SJCRH30 (cell line): ENCODE measurements at places on chromosomes 5 and 9. TPM values are rescaled to one million over a fixed set of nuclear protein-coding genes. Genes with fewer than 3 reads are reported as not detected.
A peak's percentile ranks its signal among the peaks of the same experiment; 100 is the strongest.

DNA sequence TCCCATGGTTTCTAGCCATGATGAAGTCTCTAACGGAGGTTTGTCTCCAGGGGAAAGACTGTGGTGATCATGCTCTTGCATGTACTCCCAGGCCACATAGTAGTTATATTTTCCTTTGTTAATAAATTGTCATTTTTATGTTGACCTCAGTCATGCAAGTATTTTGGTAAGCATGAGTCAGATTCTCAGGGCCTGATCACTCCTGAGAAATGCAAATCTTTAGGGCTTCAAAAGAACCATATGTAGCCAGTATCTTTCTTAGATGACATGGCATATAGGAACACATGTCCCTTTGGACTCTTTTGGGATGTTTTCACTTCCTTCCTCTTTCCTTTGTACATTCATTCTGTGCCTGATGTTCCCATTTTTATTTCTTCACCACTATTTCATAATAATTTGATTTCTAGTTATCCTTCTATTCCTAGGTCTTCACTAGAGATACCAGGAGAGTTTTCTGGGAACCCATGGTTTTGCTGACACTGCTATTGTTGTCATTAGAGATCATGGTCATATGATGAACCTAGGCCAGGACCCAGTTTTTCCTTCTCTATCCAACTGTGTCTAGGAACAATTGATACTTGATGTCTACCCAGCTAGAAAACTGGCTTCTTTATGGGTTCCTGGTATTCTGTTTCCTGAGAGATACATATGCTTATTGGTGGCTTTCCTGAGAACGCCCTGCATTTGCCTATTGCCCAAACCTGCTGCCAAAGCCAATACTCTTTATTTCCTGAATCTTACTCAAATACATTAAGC, 248.1 kb upstream of the NREP start:
- no peaks in the 10 kb centered on the region for H3K36me3 ChIP-seq
- H3K4me1 ChIP-seq: no peaks in the 10 kb centered on the region
- H3K27ac ChIP-seq: no peak overlapping the region
- no peak for DNase-seq
- H3K27me3 ChIP-seq: no peaks in the 10 kb centered on the region

- no peak overlapping the region for H3K27ac ChIP-seq
- H3K36me3 ChIP-seq: no peaks in the 10 kb centered on the region
- H3K27me3 ChIP-seq: no peaks in the 10 kb centered on the region; the same call in 1 of the 2 replicates
- no peaks in the 10 kb centered on the region for H3K4me1 ChIP-seq
- DNase-seq: no peak
- H3K4me3 ChIP-seq: no peak overlapping the region
Measured at GRCh38 chr5:73183000-73183399, 10.0 kb downstream of the TMEM174 start.

GRCh38 chr5:55343609-55344008, 35.8 kb downstream of the MTREX start:
- no peak overlapping the region for H3K27ac ChIP-seq
- no peaks in the 10 kb centered on the region for H3K4me1 ChIP-seq
- H3K27me3 ChIP-seq: no peaks in the 10 kb centered on the region
- H3K4me3 ChIP-seq: no peak overlapping the region
- peaks cover 73% of the 10 kb centered on the region for H3K36me3 ChIP-seq

GRCh38 chr5:112885001-112885400, 23.9 kb downstream of the SRP19 start:
- peaks cover 82% of the 10 kb centered on the region for H3K36me3 ChIP-seq
- no peak for DNase-seq
- no peaks in the 10 kb centered on the region for H3K4me1 ChIP-seq

DNA sequence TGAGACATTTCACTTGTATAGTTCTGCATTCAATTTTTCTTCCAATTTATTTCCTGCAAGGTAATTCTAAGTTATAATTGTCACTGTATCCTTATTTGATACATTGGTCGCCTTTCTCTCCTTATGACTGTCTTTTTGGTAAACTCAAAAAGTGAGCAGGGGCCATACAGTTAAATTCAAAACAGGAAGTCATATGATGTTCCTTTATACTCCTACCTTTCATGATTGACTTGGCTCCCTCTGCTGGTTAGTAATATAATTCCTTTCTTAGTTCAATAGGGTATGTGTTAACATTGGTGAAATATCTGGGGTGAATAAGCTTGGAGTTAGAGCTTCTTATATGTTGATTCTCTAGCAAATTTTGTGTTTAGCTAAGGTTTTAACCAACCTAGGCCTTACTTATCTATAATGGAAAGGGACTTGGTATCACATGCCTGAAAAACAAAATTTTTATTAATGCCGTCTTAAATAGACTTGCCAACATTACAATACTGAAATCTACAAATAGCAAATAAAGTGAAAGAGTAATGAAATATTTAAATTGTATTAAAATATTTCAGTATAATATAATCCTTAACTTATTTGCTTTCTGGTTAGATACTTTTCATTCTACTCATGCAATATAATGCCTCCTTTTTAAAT, 6.0 kb upstream of the NIPBL start:
- no peaks in the 10 kb centered on the region for H3K27me3 ChIP-seq
- peaks cover 9% of the 10 kb centered on the region for H3K36me3 ChIP-seq
- peak; percentile 83 for DNase-seq
- no peak overlapping the region for H3K27ac ChIP-seq
- peaks cover 8% of the 10 kb centered on the region; the same call in 1 of the 2 replicates for H3K4me1 ChIP-seq

Gene SH3RF2
- not detected in 2 replicates for total RNA-seq

GRCh38 chr5:180291234-180291940, 496 bp downstream of the MAPK9 start:
- H3K36me3 ChIP-seq: peaks cover 12% of the 10 kb centered on the region
- no peak overlapping the region; the same call in 1 of the 2 replicates for H3K27ac ChIP-seq
- DNase-seq: peak; percentile 43
- H3K4me3 ChIP-seq: peak overlapping the region; percentile 94
- H3K4me1 ChIP-seq: peaks cover 2% of the 10 kb centered on the region; the same call in 1 of the 2 replicates
- no peaks in the 10 kb centered on the region for H3K27me3 ChIP-seq

DNA sequence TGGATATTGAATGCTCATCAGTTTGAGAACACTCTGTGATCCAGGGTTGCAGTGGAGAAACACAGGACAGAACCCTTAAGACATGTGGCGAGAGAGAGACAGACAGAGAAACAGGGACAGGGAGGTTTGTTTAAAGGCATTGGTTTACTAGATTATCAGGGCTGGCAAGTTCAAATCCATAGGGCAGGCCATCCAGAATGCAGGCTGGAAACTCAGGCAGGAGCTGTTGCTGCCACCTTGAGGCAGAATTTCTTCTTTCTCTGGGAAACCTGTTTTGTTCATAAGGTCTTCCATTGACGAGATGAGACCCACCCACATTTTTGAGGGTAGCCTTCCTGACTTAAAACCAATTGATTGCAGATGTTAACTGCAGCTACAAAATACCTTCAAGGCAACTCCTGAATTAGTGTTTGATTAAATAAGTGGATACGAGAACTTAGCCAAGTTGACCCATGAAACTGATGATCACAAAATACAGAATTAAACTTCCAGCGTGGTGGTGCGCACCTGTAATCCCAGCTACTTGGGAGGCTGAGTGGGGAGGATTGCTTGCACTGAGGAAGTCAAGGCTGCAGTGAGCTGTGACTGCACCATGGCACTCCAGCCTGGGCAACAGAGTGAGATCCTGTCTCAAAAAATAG, 55.9 kb downstream of the NSUN2 start:
- H3K4me3 ChIP-seq: no peak overlapping the region
- no peak overlapping the region for H3K27ac ChIP-seq
- H3K4me1 ChIP-seq: no peaks in the 10 kb centered on the region
- H3K27me3 ChIP-seq: no peaks in the 10 kb centered on the region
- peak; percentile 9 for DNase-seq

Gene PCDHGC5
- total RNA-seq: 1.3 and 2.8 TPM in 2 replicates

DNA sequence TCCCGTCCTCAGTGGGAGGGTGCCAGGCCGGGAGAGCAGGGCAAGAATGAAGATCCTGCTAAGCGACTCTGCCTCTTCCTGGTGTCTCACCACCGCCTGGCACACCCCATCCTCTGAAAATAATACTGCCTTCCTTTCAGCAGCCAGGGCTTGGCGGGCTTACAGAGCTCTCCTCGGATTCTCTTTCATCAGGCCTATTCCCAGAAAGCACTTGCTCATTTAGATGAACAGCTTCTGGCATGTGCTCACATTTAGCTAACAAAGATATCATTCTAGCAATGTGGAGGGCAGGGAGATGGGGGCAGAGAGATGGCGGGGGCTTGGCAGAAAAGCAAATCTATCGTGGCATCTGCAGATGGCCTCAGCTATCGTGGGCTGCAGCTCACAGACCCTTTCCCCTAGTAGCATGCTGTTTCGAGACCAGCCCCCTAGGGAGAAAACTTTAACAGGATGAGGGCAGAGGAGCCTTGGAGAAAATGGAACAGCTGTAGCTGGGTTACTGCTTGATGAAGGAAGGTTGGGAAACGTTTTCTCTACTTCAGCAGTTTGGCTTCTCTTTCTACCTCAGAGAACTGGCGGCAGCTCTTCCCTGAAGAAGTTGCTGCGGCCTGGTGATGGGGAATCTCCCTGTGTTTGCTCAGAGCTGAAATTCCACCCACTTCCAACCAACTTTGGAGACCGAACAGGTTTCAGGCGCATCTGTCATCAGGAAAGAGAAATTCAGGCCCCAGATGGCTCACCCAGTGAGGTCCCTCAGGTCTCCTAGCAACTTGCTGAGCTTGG, 102.1 kb downstream of the TMEM174 start:
- no peaks in the 10 kb centered on the region for H3K36me3 ChIP-seq
- no peaks in the 10 kb centered on the region for H3K4me1 ChIP-seq
- peaks cover 6% of the 10 kb centered on the region; the same call in 1 of the 2 replicates for H3K27me3 ChIP-seq
- no peak overlapping the region for H3K27ac ChIP-seq
- DNase-seq: peak; percentile 22

DNA sequence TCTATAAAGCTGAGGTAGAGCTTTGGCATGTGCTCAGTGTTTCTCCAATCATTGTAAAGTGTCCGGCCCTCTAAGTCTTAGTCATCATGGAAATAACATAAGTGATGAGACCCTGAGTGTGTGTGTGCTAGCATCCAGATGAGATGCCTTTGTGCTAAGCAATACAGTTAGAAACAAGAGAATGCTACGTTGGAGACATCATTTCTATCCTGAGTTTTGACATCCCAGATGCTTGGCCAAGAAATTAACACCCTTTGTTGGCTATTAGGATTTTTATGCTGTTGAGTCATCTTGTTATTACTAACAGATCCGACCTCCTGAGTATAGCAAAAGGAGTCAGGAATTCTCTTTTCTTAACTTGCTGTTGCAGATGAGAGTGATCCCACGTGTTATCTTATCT, 508.0 kb downstream of the GADD45G start:
- no peak overlapping the region for H3K4me3 ChIP-seq
- DNase-seq: no peak
- no peaks in the 10 kb centered on the region for H3K36me3 ChIP-seq

- no peak overlapping the region for H3K4me3 ChIP-seq
- no peak overlapping the region for H3K27ac ChIP-seq
- no peaks in the 10 kb centered on the region for H3K4me1 ChIP-seq
Measured at GRCh38 chr5:136525597-136525996, 160.3 kb upstream of the TRPC7 start.

DNA sequence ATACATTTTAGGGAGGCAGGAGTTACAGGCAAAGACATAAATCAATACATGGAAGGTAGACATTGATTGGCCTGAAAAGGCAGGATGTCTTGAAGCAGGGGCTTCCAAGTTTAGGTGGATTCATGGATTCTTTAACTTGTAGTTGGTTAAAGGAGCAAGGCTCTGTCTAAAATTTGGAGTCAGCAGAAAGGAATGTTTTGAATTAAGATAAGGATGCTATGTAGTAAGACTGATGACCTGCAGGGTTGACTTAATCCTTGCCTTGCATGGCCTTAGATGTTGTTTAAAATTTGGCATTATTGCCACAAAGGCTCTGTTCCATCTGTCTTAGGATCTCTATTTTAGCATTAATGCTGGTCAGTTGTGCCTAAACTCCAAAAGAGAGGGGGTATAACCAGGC, 171.3 kb downstream of the C5orf15 start:
- H3K4me3 ChIP-seq: no peak overlapping the region
- H3K27me3 ChIP-seq: no peaks in the 10 kb centered on the region
- H3K36me3 ChIP-seq: no peaks in the 10 kb centered on the region
- H3K27ac ChIP-seq: no peak overlapping the region
- peaks cover 5% of the 10 kb centered on the region; the same call in 1 of the 2 replicates for H3K4me1 ChIP-seq

Gene TPPP
- total RNA-seq: 0.03 and 0.04 TPM in 2 replicates

DNA sequence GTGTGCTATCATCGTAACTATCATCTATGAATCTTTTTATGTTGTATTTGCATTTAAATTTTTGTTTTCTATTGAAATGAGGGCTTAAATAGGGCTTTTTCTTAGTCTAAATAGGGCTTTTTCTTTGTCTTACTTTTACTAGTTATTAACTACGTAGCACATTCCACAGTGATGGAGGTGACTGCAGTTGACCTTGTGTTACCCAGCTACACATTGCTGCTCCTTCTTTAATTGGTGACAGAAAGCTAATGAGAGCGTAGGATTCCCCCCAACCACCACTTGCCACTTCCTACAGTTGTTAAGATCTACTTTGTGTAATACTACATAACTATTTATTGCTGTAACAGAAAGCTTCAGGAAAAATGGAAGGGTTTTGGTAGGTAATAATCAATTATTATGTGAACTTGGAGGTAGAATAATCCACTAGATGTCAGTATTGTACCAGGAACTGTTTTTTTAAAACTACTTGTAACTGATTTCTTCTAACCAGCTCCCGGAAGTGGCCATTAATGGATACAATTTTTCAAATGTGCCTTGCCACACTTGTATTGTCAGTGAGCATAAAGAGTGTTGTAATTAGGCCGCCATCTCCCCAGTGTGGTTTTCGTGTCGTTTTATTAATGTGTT, 18.0 kb downstream of the MTRR start:
- peaks cover 12% of the 10 kb centered on the region; the same call in 1 of the 2 replicates for H3K36me3 ChIP-seq
- no peaks in the 10 kb centered on the region for H3K4me1 ChIP-seq
- peak; percentile 34 for DNase-seq
- H3K27me3 ChIP-seq: no peaks in the 10 kb centered on the region

Gene ZNF658
- total RNA-seq: 3.7 and 3.8 TPM in 2 replicates

Gene IL33
- 0.05 and 0.10 TPM in 2 replicates for total RNA-seq

Gene MYORG
- total RNA-seq: 1.7 and 1.8 TPM in 2 replicates

GRCh38 chr5:32489791-32490562, 45.4 kb upstream of the ZFR start:
- H3K27ac ChIP-seq: no peak overlapping the region
- no peaks in the 10 kb centered on the region for H3K36me3 ChIP-seq
- peaks cover 8% of the 10 kb centered on the region; the same call in 1 of the 2 replicates for H3K4me1 ChIP-seq

DNA sequence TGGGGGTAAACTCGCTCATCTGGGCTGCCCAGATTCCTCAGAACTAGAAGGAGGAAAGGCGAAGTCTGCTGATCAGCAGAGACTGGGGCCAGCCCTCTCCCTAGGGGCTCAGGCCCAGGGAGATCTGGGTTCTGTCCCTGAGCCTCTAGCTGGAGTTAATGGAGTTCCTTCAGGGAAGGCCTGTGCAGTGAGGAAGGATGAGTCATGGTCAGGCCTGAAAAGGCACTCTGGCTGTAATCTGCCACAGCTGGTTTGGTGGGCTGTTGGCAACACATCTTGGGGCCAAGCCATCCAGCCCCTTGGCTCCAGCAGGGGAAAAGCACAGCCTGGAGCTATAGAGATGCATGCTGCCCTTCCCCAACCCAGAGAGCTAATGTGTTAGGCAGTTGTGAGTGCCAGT, 459.6 kb downstream of the PRELID2 start:
- no peak overlapping the region for H3K27ac ChIP-seq
- no peaks in the 10 kb centered on the region for H3K36me3 ChIP-seq
- DNase-seq: no peak
- no peaks in the 10 kb centered on the region for H3K27me3 ChIP-seq

Gene CSF2
- total RNA-seq: not detected in 2 replicates

Gene CEL
- total RNA-seq: 0.53 and 0.71 TPM in 2 replicates
